ENCODE measurements at places on chromosomes 12 and 14.

GRCh38 chr12:103462675-103463074 is 33.1 kb downstream of the C12orf42 start:
- DNase-seq: no peak

- no peak for DNase-seq
These were observed 95.5 kb upstream of the ETV6 start for GRCh38 chr12:11553871-11554533.

DNA sequence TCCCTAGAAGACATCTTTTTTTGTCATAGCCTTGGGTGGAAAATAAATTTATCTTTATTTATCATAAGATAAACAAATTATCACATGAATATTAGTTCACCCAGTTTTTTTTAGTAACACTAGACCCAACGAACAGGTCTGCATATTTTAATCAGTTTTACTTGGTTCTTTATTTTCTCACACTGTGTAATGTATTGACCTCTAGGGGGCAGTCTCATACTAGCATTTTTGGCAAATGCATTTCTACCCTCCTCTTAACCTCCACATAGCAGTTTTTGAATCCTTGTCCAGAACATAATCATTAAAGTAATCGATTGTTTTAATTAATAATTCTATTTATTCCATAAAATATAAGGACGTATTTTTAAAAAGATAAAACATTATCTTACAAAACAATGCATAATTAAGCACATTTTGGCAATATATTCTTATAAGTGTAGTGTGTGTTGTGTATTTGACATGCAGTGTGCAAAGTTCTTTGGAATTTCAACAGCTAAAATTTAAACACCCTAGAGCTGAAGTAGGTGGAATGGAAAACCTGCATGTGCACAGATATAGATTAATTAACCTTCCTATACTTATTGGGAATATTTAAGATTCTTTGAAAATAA is 31.6 kb upstream of the PTPRQ start:
- DNase-seq: no peak

DNA sequence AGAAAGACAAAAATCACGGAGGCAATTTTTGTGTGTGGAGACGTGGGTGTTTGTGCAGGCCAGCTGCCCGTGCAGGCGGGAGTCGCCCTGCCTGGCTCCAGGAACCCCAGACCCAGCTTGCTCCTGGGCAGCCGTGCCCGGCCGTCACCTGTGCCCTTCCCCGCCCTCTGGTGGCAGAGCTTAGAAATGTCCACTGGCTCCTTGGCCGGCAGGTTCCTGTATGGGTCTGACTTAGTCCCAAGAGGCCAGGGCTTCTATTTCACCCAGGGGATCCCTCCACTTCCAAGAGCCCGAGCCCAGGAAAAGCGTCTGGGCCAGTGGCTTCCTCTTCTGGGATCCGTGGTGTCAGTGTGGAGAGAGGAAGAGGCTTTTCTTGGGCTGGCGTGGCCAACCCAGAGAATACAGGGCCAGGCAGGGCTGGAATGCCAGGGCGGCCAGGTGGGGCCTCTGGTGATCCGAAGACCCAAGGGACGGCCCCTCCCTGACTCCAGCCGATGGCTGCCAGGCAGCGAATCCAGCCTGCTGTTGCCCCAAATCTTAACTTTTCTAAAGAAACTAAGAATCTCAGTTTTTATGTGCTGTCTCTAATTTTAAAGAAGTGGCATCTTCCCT is 120.9 kb downstream of the TMEM132C start:
- peak; percentile 89 for DNase-seq

DNA sequence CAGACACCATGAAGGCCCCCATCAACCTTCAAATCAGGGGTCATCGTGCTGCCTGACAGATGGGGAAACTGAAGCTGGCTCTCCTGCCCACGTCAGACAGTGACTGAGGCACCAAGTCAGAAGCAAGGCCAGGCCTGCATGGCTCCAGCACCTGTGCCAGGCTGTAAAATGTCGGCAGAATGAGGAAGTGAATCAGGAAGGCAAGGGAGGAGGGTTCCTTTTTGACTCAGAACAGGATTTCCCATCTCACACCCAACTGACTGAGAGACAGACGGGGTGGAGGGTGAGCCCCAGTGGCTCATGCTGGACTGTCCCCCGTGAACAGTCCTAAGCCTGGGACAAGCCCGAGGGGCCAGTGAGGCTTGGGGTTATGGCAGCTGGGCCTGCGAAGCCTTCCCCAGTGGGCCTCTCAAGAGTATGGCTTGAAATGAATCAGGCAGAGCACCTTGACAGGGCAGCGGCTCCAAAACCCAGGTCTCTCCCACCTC is 20.9 kb downstream of the SYNE3 start:
- DNase-seq: no peak

- DNase-seq: peak; percentile 57
These were observed 59.0 kb downstream of the GALNT16 start for GRCh38 chr14:69318901-69319475.

GRCh38 chr12:93729934-93730333 is 52.8 kb downstream of the CRADD start:
- no peak for DNase-seq

DNA sequence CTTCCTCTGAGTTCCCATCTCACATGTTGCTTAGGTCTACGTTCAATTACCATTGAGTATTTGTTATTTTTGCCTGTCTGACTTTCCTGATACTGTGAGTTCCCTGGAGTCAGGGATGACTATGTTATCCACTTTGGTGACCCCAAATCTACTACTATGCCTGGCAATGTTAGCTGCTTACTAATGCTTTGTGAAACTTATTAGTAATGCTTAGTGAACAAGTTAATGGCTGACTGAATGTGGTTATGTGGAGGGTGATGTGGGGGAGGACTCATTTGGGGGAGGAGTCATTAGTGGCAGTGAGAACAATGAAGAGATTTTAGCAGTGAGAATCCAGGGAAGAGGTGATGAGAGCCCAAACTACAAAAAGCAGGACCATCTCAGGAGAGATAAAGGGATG is 121.6 kb downstream of the KTN1 start:
- DNase-seq: no peak

DNA sequence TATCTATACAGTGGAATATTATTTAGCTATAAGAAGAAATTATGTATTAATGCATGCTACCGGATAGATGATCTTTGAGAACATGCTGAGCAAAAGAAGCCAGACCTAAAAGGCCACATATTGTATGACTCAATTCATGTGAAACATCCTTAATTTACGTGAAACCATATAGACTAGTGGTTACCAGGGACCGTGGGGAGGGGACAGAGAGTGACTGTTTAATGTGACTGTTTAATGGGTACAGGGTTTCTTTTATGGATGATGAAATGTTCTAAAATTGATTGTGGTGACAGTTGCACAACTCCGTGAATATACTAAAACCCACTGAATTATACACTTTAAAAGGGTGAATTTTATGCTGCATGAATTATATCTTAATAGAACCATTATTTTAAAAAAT is 8.5 kb upstream of the BCL7A start:
- DNase-seq: no peak

DNA sequence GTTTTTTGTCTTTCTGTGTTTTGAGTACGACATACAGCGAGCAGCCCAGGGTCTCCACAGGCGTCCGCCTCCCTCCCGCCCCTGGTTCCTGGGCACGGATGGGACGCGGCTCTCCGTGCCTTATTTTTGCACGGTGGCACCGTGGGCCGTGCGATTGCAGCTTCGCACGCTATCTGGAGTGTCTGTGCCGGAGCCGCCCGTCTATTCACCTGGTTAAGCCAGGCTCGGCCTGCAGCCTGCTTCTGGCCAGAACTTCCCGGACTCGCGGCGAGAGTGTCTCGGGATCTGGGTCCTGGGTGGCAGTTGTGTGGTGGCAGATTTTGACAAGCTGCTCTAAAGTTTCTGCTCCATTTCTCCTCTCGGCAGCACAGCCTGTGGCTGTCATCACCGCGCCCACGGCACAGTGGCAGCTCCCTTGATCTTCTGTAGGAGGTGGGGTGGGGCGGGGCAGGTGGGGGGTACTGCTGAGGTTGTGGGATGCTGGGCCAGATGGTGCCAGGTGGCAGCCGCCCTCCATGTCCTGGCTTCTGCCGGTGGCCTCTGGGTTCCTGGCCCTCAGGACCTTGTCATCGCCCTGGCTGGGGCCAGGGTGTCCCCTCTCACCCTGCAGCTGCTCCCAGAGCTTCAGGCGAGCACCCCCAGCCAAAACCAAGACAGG is 2.9 kb downstream of the MMP17 start:
- DNase-seq: no peak
